ENCODE measurements at places on chromosomes 6 and 20.

DNA sequence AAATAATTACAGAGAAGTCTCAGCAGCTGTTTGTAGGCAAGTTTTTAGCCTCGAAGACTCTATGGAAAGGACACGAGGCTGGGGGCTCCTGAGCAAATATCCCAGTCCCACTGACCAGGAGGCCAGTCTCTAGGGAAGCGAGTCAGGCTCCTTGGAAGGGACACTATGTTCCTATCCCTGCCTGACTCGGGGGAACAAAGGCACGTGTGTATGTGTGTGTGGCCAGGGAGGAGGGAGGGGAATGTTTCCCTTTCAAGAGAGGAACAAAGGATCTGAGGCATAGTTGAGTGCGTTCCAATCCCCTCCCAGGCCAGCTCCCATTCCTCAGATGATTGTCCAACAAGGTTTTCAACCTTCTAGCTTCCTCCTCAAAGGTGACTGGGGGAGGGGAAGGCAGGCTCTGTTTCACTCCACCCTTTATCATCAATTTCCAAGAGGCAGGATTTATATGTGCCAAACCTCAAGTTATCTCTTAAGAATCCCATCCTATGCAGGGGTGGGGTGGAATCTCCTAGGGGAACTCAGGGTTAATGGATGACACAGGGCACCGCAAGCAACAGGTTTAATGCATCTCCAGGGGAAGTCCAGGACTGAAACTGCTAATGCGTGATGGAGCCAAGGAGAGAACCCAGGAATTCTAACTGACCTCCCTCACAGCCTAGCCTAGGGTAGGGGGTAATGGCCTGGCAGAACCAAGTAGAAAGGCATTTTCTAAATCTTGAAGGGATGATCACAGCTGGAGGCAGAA lies 9.9 kb downstream of the BCL2L1 start:
- H3K27ac ChIP-seq = peak overlapping the region; percentile 84
- H3K4me3 ChIP-seq = peak overlapping the region; percentile 39
- H3K36me3 ChIP-seq = peaks cover 11% of the 10 kb centered on the region
- peak; percentile 97 for DNase-seq
- H3K27me3 ChIP-seq = no peaks in the 10 kb centered on the region

DNA sequence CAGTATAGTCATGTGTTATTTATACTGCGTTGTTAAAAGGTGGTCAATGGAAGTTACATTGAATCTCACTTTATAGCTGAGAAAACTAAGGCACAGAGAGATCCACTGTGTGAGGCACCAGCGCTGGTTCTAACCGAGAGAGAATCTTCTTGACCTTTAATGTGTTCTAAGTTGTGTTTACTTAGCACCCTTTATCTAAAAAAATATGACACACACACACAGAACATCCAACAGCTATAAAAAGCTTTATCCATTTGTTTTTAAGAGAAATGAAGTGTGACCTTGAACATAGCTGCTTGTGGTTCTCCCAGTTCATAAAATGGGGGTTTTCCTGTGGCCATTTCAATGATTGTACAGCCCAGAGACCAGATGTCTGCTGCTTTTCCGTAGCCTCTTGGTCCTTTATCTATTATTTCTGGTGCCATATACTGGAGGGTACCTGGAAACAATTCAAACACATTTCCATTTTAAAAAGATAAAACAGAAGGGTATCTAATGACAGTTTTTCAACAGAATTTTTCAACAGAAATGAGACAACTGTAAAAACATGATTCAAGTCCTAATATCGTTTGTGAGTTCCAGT lies 54.8 kb upstream of the MAP7 start:
- no peak overlapping the region for H3K27ac ChIP-seq
- no peaks in the 10 kb centered on the region for H3K27me3 ChIP-seq
- H3K36me3 ChIP-seq = no peaks in the 10 kb centered on the region
- DNase-seq = no peak
- H3K4me3 ChIP-seq = no peak overlapping the region

- H3K4me1 ChIP-seq = no peaks in the 10 kb centered on the region
- H3K4me3 ChIP-seq = no peak overlapping the region
- no peak for DNase-seq
- no peaks in the 10 kb centered on the region for H3K27me3 ChIP-seq
These were observed 37.2 kb downstream of the FAM110A start for GRCh38 chr20:870758-871157.

DNA sequence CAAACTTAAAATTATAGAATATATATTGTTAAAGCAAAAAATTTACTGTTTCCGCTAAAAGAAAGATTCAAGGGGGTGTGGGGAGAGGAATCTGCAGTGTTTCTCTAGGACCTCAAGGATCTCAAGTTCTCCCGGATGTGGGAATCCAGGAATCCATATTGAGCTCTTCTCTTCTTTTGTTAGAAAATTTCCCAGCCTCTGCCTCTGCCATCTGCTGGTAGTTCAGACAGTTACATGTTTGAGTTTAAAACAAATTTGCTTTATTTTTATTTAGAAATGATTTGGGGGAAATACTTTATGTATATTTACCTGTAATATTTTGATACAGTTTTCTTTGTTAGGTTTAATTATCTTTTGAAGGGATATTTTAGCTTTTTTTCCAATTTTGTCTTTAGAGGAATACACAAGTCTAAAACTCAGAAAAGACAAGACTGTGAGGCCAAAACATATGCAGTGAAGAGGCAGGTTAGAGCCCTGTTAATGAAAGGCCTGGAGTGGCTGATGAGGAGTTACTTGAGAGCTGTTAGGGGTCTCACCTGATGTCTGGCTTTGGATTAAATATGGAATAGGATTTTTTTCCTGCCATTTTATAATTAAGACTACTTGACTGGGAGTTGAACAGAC lies 268.8 kb downstream of the ARID1B start:
- H3K4me3 ChIP-seq = no peak overlapping the region
- H3K36me3 ChIP-seq = no peaks in the 10 kb centered on the region

DNA sequence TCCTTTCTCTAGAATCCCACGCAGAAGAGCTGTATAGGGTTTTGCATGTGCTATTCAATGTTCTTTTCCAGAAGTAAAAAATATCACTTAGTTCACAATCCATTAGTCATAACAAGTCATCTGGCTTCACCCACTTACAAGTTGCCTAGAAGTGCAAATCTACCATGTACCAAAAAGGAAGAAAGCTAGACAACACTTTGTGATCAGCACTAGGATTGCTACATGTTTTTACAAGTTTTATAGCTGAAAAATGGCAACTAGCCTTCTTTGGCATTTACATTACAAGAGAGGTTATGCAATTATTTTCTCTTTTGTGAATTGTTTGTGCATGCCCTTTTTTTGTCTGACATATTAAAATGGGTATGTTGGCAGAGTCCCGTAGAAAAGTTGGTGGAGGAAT lies 85.6 kb upstream of the PTPRK start:
- H3K4me1 ChIP-seq = no peaks in the 10 kb centered on the region
- peaks cover 6% of the 10 kb centered on the region for H3K27me3 ChIP-seq
- no peak overlapping the region for H3K4me3 ChIP-seq

- H3K27ac ChIP-seq = no peak overlapping the region
- H3K27me3 ChIP-seq = no peaks in the 10 kb centered on the region
- DNase-seq = no peak
- no peaks in the 10 kb centered on the region for H3K4me1 ChIP-seq
These were observed 30.6 kb downstream of the RBM24 start for GRCh38 chr6:17311595-17312311.

GRCh38 chr6:7590918-7591302 lies 912 bp downstream of the SNRNP48 start:
- no peak overlapping the region for H3K27ac ChIP-seq
- H3K27me3 ChIP-seq = no peaks in the 10 kb centered on the region
- peak overlapping the region; percentile 77 for H3K4me3 ChIP-seq
- peak; percentile 17 for DNase-seq
- peaks cover 16% of the 10 kb centered on the region for H3K4me1 ChIP-seq

- no peak overlapping the region for H3K27ac ChIP-seq
- no peak for DNase-seq
These were observed 33.2 kb upstream of the VGLL2 start for GRCh38 chr6:117232196-117232595.

- H3K4me3 ChIP-seq = no peak overlapping the region
- no peak overlapping the region for H3K27ac ChIP-seq
- H3K27me3 ChIP-seq = no peaks in the 10 kb centered on the region
- H3K4me1 ChIP-seq = peaks cover 11% of the 10 kb centered on the region
- DNase-seq = no peak
These were observed 284.8 kb downstream of the PTPRK start for GRCh38 chr6:128235556-128235955.

- no peaks in the 10 kb centered on the region for H3K27me3 ChIP-seq
- H3K4me3 ChIP-seq = peak overlapping the region; percentile 78
- H3K36me3 ChIP-seq = no peaks in the 10 kb centered on the region
- peak; percentile 80 for DNase-seq
- peak overlapping the region; percentile 85 for H3K27ac ChIP-seq
These were observed 353 bp downstream of the TRAM2 start for GRCh38 chr6:52576392-52577021.

DNA sequence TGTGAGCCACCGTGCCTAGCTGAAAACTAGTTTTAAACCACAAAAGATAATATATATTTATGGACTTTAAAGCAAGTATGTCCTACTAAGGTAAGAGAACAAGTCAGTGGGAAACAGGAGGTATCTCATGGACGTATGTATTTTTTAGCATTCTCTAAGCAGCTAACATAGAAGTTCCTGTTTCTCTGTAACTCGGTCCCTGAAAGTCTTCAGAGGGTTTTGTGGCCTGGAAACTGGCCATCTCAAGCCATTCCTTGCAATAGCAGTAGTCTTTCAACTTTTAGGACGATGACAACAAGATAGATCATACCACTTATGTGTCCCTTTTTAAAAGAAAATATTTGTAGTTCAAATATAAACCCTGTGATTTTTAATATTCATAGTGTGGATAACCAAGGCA lies 95.6 kb upstream of the RALGAPA2 start:
- H3K4me1 ChIP-seq = peaks cover 13% of the 10 kb centered on the region
- no peaks in the 10 kb centered on the region for H3K36me3 ChIP-seq
- DNase-seq = no peak
- no peak overlapping the region for H3K4me3 ChIP-seq

Measured in GM23338 (cell line).